Neural progenitor cell (in vitro differentiated cells): ENCODE measurements at places on chromosomes 13 and 19. TPM values are rescaled to one million over a fixed set of nuclear protein-coding genes. Genes with fewer than 3 reads are reported as not detected.

OR7D2 gene
- total RNA-seq: 1.4 and 1.5 TPM in 2 replicates

- peaks cover 40% of the 10 kb centered on the region for H3K4me1 ChIP-seq
- no peaks in the 10 kb centered on the region for H3K27me3 ChIP-seq
- H3K27ac ChIP-seq: peak overlapping the region; percentile 98
- H3K36me3 ChIP-seq: peaks cover 11% of the 10 kb centered on the region
- DNase-seq: peak; percentile 78
- H3K4me3 ChIP-seq: peak overlapping the region; percentile 96
Measured at GRCh38 chr19:32404213-32404932, 1.2 kb upstream of the DPY19L3 start.

JUNB gene
- total RNA-seq: 1.5 and 12.6 TPM in 2 replicates

DNA sequence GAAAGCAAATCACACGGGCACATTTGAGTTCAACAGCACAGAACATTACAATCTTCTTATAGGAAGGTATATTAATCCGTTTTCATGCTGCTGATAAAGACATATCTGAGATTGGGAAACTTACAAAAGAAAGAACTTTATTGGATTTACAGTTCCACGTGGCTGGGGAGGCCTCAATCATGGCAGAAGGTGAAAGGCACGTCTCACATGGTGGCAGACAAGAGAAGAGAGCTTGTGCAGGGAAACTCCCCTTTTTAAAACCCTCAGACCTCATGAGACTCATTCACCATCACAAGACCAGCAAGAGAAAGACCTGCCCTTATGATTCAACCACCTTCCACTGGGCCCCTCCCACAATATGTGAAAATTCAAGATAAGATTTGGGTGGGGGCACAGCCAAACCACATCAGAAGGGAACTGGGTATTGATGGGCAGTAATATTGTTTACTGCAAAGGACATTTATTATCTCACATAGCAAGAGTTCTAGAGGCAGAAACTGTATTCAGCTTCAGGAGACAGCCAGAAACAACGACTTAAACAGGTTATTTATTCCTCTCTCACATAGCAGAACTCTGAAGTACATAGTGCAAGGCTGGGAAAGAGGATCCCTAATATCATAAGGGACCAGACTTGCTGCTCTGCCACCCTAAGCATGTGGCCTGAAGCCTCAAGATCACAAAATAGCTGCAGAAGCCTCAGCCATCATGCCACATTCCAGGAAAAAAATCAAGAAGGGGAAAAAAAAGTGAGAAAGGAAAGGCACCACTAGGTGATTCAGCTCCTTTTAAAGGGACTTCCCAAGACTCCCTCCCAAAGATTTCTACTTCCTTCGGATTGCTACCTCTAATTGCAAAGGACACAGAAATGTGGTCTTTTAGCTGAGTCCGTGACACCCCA lies 23.1 kb downstream of the FXYD5 start:
- no peak overlapping the region for H3K4me3 ChIP-seq
- no peak overlapping the region for H3K27ac ChIP-seq
- H3K36me3 ChIP-seq: no peaks in the 10 kb centered on the region

DNA sequence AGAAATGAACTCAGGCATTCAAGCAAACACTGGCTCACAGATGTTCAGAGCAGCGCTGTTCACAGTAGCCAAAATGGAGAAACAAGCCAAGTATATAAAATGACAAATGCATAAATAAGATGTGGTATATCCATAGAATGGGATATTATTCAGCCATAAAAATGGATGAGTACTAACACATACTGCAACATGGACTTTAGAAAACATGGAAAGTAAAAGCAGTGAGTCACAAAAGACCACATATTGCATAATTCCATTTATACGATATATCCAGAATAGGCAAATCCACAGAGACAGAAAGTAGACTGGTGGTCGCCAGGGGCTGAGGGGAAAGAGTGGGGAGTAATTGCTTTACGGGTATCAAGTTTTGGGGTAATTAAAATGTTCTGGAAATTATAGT lies 6.6 kb downstream of the ZNF837 start:
- H3K27me3 ChIP-seq: no peaks in the 10 kb centered on the region
- H3K27ac ChIP-seq: no peak overlapping the region
- no peaks in the 10 kb centered on the region for H3K4me1 ChIP-seq

GRCh38 chr19:47005873-47006272 lies 13.8 kb upstream of the NPAS1 start:
- no peak overlapping the region for H3K4me3 ChIP-seq
- no peaks in the 10 kb centered on the region for H3K36me3 ChIP-seq
- no peaks in the 10 kb centered on the region for H3K27me3 ChIP-seq
- H3K27ac ChIP-seq: no peak overlapping the region
- DNase-seq: no peak
- no peaks in the 10 kb centered on the region for H3K4me1 ChIP-seq

DNA sequence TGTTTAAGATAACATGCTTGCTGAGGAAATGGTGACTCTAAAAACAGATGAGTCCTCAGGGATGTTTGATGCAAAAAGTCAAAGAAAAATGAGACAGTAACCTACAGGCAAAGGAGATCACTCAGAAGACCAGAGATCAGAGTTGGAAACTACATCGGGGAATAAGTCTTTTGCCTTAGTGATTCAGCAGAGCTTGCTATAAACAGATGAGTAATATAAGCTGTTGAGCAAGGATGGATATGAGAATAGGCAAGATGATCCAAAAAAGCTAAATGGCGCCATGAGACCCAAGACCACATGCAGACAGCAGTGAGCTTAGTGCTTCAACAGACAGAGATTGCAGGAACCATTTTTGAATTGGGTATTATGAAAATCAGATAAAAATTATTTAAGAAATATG lies 168.6 kb downstream of the POSTN start:
- H3K4me3 ChIP-seq: no peak overlapping the region
- no peak overlapping the region for H3K27ac ChIP-seq
- no peak for DNase-seq
- H3K27me3 ChIP-seq: no peaks in the 10 kb centered on the region
- H3K4me1 ChIP-seq: no peaks in the 10 kb centered on the region
- H3K36me3 ChIP-seq: no peaks in the 10 kb centered on the region

DNA sequence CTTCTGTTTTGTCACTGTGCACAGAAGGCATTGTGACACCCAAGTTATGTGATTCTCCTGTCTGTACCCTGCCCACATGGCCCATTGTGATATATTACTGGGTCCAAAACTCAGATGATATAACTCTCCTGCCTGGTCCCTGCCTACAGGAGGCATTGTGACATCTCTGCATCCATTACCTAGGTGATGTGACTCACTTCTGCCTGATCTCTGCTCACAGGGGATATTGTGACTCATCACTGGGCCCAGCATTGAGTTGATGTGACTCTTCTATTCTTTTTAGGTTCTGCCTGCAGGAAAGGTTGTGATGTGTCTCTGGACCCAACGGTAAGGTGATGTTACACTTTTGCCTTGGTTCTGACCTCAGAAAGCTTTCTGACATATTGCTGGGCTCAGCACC lies 67.9 kb upstream of the ZNF724 start:
- DNase-seq: no peak
- no peaks in the 10 kb centered on the region for H3K27me3 ChIP-seq
- no peak overlapping the region for H3K4me3 ChIP-seq
- H3K27ac ChIP-seq: no peak overlapping the region
- no peaks in the 10 kb centered on the region for H3K36me3 ChIP-seq

DNA sequence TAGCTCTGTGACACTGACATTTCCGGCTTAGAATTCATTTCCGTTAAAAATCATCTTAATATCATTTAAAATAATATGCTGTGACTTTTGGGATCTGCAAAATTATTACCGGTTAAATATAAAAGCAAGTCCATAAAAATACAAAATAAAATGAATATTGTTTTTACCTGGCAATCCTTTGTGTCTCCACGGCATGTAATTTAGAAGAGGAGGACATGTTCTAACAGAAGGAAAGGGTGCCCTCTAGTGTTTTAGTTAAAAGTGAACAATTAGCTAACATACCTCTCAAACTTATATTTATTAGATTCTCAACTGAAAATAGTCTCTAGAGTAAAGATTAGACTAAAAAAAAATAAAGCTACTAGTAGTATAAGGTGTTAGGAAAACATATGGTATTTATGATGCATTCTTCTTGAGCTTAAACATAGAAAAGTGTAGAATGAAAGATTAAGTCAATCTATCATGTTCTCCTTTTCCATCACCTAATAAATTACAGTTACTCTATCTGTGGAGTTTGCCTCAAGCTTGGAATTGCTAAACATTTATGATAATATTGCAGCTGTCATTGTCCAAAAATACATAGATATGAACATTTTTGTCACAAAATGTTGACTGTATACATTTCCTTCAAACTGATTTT lies 676.7 kb upstream of the SPRY2 start:
- peak; percentile 70 for DNase-seq
- H3K27me3 ChIP-seq: no peaks in the 10 kb centered on the region
- H3K4me3 ChIP-seq: no peak overlapping the region
- no peak overlapping the region for H3K27ac ChIP-seq

FGF22 gene
- 0.37 TPM in 1 of 2 replicates, not detected in the other for total RNA-seq

MEGF8 gene
- 7.3 and 21.4 TPM in 2 replicates for total RNA-seq

AP1M2 gene
- total RNA-seq: 3.6 and 3.9 TPM in 2 replicates

GRCh38 chr19:54233941-54234340 lies 8.6 kb downstream of the LILRA6 start:
- no peak overlapping the region for H3K27ac ChIP-seq
- H3K27me3 ChIP-seq: peaks cover 79% of the 10 kb centered on the region
- no peak overlapping the region for H3K4me3 ChIP-seq
- no peaks in the 10 kb centered on the region for H3K36me3 ChIP-seq

GRCh38 chr13:53017433-53017970 lies 11.1 kb upstream of the OLFM4 start:
- no peak overlapping the region for H3K4me3 ChIP-seq
- H3K36me3 ChIP-seq: no peaks in the 10 kb centered on the region
- H3K27me3 ChIP-seq: no peaks in the 10 kb centered on the region
- no peak overlapping the region for H3K27ac ChIP-seq
- no peak for DNase-seq

GIPC3 gene
- 0.09 TPM in 1 of 2 replicates, not detected in the other for total RNA-seq

DNA sequence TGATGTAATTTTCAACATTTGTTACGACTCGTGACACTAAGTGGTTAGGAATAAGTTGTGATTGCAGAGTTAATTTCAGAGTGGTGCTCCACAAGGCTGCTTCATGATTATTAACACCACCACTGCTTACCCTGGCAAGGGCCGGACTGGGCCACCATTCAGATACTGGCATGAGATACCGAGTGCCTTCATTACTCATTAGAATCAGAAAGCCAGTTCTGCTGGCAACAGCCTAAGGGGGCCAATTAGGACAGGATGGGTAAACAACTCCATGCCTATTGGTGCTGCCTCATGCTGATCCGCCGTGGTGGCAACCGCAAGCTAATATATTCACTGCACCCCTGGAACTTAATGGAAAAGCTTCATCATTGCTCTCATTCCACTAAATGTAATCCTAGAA lies 575.1 kb downstream of the EFNB2 start:
- DNase-seq: no peak
- no peak overlapping the region for H3K27ac ChIP-seq
- no peaks in the 10 kb centered on the region for H3K27me3 ChIP-seq

SIGLECL1 gene
- total RNA-seq: not detected in 2 replicates

GRCh38 chr19:44803442-44804428 lies 5.2 kb upstream of the BCAM start:
- H3K4me1 ChIP-seq: peaks cover 12% of the 10 kb centered on the region
- no peak overlapping the region for H3K27ac ChIP-seq
- no peaks in the 10 kb centered on the region for H3K36me3 ChIP-seq
- no peak overlapping the region for H3K4me3 ChIP-seq

GRCh38 chr13:94544922-94545321 lies 51.0 kb downstream of the TGDS start:
- no peak overlapping the region for H3K27ac ChIP-seq
- H3K4me3 ChIP-seq: no peak overlapping the region
- no peaks in the 10 kb centered on the region for H3K27me3 ChIP-seq
- no peaks in the 10 kb centered on the region for H3K36me3 ChIP-seq
- DNase-seq: no peak

DENND1C gene
- total RNA-seq: 0.19 TPM in 1 of 2 replicates, not detected in the other
